ENCODE measurements at places on chromosomes 5 and 9.

- no peak for DNase-seq
Measured at GRCh38 chr9:26727471-26727870, 165.1 kb downstream of the CAAP1 start.

- DNase-seq, result no peak
Measured at GRCh38 chr9:121604242-121604641, 47.2 kb upstream of the DAB2IP start.

- DNase-seq, result peak; percentile 36
Measured at GRCh38 chr5:172837640-172838039, 3.6 kb downstream of the ERGIC1 start.

GRCh38 chr5:180313677-180314505 is 22.0 kb upstream of the MAPK9 start:
- DNase-seq, result peak; percentile 25

DNA sequence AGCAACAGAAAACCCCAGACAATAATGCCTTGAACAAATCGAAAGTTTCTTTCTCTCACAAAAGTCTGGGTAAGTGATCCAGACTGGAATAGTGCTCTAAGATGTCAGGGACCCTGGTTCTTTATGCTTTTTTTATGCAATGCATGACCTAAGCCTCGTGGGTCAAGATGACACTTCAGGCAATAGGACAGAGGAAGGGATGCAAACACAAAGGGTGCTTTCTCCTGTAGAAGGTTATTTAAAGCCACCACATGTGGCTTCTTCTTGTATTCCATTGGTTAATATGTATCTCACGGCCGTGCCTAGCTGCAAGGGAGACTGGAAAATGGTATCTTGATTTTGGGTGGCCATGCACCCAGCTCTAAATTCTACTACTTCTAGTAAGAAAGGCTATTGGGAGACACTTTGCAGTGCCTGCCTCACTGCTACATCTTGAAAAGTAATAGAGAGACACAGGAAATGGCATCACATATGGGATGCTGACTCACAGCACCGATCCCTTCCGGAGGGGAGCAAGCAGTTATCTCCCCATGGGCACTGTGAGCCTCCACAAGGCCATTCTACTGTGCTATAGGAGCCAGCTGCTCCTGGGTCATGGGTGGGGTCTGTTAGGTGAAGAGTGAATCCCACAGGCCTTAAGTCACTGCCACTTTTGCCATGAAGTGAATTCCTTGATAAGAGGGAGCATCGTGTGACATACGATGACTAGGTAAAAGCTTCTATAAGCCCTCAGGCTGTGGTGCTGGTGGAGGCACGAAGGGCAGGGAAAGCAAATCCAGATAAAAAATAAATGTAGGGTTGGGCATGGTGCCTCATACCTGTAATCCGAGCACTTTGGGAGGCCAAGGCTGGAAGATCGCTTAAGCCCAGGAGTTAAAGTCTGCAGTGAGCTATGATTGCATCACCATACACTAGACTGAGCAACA is 32.5 kb upstream of the RAB14 start:
- no peak for DNase-seq

GRCh38 chr9:16039988-16040761 is 487.3 kb downstream of the CCDC171 start:
- no peak for DNase-seq

DNA sequence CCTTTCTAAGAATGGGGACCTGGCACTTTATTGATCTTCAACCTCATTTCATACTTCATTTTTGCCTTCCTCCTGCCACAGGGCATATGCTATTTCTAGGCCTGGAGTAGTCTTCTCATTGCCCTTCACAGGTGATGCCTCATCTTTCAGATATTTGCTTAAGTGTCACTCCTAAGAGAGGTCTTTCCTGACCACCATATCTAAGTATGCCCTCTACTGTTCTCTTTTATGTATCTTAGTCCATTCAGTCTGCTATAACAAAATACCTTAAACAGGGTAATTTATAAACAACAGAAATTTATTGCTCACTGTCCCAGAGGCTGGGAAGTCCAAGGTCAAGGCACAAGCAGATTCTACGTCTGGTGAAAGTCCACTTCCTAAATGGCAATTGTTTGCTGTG is 99.1 kb downstream of the ADAMTS6 start:
- DNase-seq, result no peak
